ENCODE measurements at places on chromosomes 1 and 21. TPM values are rescaled to one million over a fixed set of nuclear protein-coding genes. Genes with fewer than 3 reads are reported as not detected.
A peak's percentile ranks its signal among the peaks of the same experiment; 100 is the strongest.

DNA sequence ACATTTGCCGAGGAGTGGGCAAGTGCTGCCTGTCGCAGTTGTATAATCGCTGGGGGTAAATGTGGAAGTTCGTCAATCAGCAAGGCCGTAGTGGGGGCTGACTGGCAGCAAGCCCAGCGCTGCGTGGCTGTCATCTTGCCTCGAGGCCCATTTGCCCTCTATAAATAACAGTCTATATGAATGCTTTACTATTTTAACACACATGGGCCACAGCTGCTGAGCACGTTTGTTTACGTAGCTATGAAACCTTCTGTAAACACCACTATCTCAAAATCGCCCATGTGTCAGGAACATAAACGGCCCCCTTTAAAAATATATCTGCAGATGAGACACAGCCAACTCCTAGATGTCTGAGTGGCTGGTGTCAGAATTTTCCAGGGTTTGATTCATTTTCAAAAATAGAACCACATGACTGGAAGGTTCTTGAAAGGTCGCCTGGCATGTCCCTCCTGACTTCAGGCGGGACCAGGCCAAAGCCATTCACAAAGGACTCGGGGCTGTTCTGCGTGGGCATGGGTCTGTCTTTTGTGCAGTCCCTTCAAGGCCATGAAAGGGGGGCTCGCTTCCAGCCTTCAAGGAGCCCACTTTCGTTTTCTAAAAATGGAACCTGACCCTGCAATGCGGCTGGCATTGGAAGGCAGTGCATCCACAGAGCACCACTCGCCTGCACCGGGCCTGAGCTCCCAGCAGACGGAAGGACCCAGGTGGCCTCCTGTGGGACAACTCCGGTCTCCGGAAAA is 205.5 kb downstream of the KCNJ6 start:
- DNase-seq: peak; percentile 62

DNA sequence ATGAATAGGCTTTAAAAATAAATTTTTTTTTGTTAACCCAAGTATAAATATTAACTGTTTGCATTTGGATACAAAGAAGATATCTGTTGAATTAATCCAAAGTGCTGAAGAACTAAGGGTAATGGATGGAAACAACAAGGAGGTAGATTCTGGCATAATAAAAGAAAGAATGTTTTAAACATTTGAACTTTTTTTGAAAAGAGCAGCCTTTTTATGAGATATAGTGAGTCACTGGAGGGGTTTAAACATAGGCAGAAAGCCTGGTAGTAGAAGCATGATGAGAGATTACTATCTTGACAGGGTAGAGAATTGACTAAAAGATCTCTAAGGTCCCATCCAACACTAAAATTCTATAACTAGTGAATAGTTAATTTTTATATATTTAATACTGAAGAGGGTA is 2.7 kb downstream of the MIER1 start:
- DNase-seq: no peak

DNA sequence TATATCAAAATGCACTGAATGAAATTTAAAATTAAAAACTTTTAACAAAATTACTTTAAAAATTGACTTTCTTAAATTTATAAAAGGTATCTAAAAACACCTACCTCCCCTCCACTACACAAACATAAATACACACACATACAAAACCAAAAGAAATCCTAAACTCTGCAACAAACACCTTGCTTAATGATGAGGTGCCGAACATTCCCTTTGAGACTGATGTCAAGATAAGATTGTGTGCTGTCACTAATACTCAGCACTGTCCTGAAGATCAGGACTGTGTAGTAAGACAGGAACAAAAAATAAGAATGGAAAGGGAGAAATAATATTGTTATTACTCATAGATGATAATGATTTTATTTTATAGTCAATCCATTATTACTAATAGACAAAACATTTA is 45.1 kb downstream of the CD53 start:
- no peak for DNase-seq

DNA sequence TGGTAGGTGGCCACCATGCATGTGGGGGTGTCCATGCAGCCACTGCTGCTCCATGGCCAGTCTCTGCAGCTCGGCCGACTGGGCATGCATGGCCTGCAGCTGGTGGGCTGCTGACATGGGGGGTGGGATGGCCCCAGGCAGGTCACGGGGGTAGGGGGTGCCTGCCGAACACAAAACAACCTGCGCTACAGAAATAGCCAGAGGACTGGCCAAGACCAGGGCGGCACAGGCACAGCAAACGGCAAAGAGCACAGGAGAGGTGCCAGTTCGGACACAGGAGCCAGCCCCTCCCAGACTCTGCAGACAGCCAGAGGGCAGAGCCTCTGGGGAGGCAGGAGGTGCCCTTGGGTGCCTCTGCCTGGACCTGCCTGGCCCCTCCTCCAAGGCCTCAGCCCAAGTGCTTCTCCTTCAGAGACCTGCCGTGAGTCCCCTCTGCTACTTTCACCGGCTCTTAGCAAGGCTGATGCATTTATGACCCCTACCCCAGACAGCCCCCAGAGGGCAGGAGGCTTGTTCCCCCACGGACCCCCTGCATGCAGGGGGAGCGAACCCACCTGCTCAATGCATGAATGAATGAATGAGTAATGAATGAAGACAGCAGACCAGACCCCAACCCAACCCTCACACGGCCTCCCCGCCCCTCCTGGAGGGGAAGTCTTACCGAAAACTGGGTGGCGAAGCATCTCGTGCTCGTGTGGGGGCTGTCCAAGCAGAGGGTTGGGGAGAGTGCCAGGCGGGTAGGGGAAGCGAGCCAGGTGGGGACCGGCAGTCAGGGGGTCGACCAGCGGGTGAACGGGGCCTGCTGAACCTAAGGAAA is 37.7 kb downstream of the SLC45A1 start:
- no peak for DNase-seq

GRCh38 chr1:9099555-9099954 is 29.3 kb downstream of the GPR157 start:
- no peak for DNase-seq

GRCh38 chr1:156493742-156494141 is 6.8 kb downstream of the MEF2D start:
- DNase-seq: peak; percentile 67

DNA sequence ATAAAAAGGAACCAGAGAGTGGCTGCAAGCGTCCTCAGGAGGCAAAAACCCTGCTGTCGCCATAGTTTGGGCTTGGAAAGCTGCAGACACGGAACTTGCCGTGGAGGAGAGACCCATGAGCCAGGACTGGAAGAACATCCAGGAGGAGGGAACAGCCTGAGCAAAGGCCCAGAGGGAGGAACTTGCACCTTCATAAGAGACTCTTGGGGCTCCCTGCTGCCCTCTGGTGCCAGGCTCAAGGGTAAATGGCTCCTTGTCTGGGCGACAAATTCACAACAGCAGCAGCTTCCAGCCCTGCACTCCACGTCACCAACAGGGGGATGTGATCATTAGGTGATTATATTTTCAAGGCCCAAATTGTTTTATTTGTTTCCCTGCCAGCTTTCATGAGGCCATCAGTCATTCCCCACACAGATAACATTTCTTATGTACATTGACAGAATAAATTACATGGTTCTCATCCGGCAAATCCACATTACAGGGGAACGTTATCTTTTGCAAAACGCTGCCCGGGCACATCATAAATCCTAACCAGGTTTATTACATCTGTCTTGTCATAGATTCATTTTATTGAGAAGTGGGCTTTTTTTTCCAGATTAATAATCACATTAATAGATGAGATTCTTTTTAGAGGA is 143.0 kb upstream of the GRIK3 start:
- no peak for DNase-seq

DNA sequence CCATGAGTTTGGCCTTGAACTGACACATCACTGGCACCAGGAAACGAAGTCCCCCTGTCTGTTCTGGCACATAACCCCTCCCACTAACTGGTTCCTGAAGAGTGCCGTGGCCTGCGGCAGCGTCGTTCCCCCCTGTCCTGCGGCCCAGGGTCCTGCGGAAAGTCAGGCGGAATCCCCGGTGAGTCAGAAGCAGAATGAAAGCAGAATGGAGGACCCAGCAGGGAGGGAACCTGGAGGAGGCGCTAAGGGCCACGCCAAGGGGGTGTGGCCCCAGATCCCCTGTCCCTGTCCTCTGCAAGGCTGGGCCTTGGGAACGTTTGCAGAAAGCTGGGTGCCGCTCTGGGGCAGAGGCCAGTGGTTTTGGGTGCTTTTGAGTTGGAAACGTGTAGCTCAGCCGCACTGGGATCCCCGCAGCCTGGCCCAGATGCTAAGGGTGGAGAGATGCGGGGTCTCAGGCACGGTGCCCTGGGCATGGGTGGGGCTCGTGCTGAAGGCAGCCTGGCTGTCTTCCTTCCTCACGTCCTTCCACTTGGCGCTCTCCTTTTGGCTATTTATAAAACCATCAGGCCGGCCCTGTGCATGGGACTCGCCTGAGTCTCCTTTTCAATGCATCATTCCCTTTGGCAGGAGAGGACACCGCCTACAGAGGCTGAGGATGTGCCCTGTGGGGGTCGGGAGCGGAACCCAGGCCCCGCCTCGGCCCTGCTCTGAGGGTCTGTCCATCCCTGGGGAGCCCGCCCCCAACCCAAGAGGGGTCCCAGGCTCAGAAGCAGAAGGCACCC is 36.2 kb downstream of the TP73 start:
- DNase-seq: no peak

DNA sequence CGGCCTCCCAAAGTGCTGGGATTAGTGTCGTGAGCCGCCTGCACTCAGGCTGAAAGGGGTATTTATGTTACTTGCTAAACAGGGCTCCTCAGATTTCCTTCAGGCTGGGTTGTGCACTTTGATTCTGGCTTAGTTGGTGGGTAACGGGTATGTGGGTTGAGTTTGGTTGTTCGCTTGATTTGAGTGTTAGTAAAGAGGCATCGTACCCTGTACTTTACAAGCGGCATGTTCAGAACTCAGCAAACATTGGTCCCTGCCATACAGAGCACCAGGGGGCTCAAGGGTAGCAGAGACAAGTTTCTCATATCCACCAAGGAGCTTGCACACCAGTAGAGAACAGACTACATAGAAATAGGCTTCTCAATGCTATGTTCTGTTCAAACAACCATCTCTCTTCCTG is 147.8 kb downstream of the PGBD5 start:
- DNase-seq: no peak

DNA sequence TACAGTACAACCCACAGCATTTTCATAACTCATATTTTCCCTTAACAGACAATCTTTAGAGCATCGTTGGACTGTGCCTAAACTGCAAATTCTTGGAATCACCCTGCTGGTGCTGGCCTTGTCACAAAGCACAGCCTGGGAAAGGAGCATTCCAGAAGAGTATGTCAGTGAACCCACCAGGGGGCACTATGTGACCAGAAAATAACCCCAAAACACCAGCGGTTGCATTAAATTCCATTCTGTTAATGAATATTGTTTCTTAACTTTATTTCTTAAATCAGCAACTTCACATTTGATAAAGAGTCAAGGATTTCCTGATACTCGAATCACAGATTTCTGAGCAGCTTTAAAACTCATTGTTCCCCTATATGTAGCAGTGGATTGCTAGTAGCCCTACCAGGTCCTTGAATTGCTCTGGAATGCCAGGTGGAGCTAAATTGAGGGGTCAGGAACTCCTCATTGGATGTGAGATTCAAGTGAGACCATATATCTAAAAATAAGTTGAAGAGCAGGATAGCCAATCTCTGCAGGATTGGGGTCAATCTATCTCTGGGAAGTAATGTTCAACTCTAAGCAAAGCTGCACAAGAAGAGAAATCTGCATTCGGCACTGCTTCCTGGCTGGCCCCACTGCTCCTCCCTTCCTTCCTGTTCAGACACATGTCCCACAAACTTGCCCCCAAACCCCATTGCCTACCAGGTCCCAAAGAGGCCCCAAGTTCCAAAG is 12.7 kb upstream of the RAB4A start:
- DNase-seq: peak; percentile 69

DNA sequence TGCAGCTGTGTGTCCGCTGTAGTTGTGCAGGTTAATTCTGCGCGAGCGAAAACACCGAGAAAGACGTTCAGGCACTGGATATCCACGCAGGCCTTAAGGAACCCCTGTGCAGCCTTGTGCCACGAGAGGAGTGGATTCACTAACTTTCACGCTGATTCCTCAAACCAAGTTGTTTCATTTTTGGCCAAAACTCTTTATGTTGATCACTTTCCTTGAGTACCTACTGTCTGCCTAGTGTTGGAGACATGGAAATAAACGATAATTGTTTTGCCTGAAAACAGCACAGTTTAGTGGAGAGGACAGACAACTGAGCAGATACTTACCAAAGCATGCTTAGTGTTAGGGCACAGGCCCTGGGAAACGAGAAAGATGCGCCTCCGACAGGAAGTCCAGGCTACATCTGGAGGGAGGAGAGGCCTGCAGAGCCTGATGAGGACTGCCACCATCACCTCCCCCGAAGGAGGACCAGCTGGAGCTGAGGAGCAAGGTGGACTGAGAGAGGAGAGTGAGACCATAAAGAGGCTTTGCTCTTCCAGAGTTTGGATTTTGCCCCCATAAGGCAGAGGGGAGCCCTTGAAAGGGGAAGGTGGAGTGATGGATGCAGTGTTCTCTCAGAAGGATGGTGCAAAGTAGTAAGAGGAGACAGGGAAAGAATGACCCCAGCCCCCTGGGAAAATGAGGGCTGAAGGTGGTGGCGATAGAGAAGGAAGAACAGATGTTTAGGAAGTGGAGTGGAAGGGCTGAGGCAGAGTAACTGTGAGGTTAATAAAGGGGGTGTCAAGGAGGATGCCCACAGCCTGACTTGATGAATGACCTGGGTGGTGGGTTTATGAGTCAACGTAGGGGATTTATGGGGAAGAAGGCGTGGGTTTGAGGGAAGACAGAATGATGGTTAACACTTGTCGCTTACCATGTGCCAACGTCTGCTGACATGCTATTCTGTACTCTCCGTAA is 956 bp upstream of the SCAF4 start:
- DNase-seq: peak; percentile 11

DNA sequence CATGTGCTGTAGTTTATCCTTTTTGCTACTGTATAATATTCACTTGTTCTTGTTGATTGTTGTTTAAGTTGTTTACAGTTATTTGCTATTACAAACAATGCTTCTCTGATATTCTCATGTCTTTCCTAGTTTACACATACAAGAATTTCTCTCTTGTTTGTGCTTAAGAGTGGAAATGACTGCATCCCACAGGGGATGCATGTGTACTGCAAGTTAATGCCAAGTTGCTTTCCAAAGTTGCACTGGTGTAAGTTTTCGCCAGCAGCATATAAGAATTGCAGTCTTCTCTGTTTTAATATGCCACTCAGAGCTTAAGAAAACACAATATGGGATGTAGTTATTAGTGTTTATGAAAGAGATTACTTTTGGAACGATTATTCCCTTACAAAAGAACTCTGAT is 97.7 kb downstream of the NEK7 start:
- DNase-seq: peak; percentile 20

- no peak for DNase-seq
Observed at GRCh38 chr21:16834791-16835190, 678.1 kb upstream of the CXADR start.

Gene KRTAP19-1
- not detected for total RNA-seq

Gene BARHL2
- not detected for total RNA-seq

Gene CR2
- total RNA-seq: not detected

Gene LYPLAL1
- total RNA-seq: 32.5 TPM

Gene PCP4L1
- total RNA-seq: not detected

Gene LCE1A
- total RNA-seq: not detected

Gene DDR2
- total RNA-seq: 65.3 TPM

Measured in myocyte (in vitro differentiated cells).